ENCODE measurements at places on chromosomes 16 and 17.
A peak's percentile ranks its signal among the peaks of the same experiment; 100 is the strongest.

- DNase-seq = no peak
These were observed 4.1 kb downstream of the SP6 start for GRCh38 chr17:47846716-47847340.

DNA sequence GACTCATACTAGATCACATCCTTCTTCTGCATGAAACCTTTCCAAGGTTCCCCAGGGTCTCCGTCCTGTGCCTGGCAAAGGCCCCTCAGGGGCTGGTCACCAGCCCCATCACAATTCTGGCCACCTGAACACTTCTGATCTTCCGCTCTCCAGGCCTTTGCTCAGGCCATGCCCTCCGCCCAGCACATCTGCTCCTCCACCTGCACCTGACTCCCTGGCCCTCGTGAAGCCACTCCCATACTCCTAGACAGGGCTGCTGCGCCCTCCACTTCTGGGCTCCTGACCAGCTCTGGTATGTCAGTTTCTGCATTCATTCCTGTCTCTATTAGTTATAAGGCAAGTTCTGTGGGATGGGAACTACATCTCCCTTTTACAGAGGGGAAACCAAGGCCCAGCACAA, 1.9 kb upstream of the MYL11 start:
- no peak for DNase-seq

- no peak for DNase-seq
These were observed 277.4 kb upstream of the XYLT1 start for GRCh38 chr16:17748044-17748719.

DNA sequence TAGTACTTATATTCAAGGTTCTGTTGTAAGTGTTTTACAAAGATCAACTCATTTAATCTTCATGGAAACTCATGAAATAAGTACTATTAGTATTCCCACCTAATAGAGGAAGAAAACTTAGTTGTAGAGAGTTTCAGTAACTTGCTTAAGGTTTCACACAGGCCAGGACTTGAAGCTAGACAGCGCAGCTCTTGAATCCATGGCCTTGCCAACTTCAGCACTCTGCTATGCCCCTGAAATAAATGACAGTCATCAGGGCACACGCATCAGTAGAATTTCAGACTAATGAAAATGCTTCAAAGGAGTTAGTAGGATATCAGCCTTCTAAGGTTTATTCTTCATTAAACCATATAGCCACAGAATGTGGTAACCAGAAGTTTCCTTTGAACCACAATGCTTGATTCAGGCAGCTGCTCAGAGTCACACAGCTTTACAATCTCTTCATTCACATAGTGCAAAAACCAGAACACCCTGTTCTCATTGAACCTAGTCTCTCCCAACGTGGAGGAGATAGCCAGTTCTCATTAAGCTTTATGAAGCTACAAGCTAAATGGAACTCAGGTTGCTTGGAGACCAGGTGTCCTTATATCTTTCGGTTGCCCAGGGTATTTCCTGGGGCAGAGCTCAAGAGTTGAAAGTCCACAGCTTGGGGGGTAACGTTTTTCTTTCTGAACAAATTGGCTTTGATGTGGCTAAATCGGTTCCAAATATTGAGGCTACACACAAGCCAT, 39.7 kb downstream of the KCNJ2 start:
- no peak for DNase-seq

DNA sequence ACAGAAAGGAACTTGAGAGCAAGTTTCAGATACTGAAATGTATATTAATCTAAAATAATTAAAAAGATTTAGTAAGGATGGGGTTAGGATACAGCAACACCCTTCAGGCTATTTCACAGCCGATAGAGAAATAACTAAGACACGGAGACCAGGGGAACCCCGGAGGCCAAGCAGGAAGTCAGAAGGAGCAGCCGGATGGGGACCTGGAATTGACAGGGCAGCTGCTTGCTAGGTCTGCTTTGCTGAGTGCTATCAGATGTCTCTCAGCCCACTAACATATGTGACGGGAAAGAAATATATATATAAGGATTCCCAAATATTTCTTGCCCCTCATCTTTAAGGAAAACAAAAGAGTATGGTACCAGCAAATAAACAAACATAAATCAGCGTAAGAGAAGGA, 154.1 kb upstream of the CDH5 start:
- no peak for DNase-seq

GRCh38 chr16:87420026-87421002, 28.2 kb downstream of the MAP1LC3B start:
- no peak for DNase-seq

- DNase-seq = no peak
These were observed 15.6 kb downstream of the TLE7 start for GRCh38 chr16:71426069-71426879.

GRCh38 chr17:8753976-8754440, 4.3 kb downstream of the SPDYE4 start:
- DNase-seq = no peak

DNA sequence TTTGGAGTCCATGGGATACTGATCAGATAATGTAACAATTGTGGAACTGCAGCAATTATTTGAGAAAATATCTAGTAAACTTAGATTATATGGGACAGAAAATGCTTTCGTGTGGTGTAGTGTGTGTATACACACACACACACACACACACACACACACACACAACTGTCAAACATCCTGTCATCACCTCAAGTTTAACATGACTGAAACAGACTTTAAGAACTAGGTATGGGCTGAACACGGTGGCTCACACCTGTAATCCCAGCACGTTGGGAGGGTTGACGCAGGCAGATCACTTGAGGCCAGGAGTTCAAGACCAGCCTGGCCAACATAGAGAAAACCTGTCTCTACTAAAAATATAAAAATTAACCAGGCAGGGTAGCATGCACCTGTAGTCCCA, 544 bp upstream of the EVI2A start:
- DNase-seq = no peak

GRCh38 chr17:41986634-41987033, 20.0 kb downstream of the CNP start:
- DNase-seq = no peak

- no peak for DNase-seq
These were observed 104.9 kb upstream of the TBX2 start for GRCh38 chr17:61294777-61295176.

DNA sequence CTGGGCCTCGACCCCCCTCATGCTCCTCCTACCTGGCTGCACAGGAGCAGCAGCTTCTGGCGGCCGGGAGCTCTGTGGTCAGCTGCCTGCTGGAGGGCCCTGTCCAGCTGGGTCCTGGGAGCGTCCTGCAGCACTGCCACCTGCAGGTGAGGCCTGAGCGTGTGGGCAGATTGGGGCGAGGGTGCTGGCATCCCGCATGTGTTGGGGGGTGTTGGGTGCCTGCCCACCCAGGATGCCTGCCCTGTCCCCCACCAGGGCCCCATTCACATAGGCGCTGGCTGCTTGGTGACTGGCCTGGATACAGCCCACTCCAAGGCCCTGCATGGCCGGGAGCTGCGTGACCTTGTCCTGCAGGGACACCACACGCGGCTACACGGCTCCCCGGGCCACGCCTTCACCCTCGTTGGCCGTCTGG, 16.5 kb downstream of the FCSK start:
- no peak for DNase-seq

- no peak for DNase-seq
These were observed 700 bp downstream of the MFAP4 start for GRCh38 chr17:19386051-19386929.

DNA sequence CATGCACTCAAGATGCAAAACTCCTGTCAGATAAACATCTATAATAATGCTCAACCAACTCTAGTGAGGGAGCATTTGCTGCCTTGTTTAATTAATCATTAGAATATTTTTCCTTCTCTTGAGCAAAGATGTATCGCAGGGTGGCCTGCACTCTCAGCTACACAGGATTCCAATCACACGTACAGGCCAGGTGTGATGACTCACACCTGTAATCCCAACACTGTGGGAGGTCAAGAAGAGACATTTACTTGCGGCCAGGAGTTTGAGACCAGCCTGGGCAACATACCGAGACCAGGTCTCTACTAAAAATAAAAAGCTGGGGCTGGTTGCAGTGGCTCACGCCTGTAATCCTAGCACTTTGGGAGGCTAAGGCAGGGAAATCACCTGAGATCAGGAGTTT, 49.1 kb downstream of the ARHGAP17 start:
- no peak for DNase-seq

DNA sequence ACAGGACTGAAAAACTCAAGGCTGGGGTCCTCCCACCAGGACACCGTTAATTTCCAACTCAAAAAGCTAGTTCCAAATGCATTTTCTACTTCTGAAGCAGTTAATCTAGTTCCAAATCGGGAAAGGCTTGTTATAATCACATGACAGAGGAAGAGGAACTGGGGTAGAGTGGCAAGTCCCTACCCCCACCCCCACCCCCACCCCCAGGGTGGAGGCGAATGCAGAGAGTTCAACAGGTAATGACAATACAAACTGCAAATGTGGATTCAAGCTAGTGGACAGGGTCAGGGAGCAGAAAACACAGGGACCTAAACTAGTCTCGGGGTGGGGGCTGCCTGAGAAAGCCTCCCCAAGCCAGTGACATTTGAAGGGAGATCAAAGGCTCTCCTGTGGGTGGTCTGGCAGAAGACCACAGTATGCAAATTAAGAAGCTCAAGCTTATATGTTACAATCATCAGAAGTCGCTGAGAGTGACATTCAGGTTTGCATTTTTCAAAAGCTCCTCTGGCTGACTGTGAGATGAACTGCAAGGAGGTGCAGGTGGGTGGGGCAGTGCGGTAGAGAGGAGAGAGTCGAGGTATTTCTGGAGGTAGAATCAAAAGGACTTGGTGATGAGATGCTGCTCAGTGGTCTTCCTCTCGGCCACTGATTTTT, 56.4 kb upstream of the SLC25A19 start:
- DNase-seq = no peak

DNA sequence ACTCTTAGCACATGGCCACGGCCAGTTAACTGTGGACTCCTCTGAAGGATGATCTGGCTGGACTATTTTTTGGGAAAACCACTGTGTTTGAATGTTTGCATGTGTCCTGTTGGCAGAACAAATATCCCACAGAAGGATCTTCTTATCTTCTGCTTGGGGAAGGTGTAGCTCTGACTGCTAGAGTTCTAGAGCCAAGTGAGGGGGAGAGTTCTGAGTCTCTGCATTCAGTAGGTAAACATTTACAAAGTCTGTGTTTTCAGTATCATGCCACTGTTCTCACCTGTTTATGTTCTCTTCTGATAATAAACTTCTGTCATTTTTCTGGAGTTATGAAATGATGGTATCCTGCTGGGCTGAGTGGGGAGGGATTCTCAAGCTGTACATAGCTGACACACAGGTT, 241.1 kb downstream of the WWOX start:
- no peak for DNase-seq

DNA sequence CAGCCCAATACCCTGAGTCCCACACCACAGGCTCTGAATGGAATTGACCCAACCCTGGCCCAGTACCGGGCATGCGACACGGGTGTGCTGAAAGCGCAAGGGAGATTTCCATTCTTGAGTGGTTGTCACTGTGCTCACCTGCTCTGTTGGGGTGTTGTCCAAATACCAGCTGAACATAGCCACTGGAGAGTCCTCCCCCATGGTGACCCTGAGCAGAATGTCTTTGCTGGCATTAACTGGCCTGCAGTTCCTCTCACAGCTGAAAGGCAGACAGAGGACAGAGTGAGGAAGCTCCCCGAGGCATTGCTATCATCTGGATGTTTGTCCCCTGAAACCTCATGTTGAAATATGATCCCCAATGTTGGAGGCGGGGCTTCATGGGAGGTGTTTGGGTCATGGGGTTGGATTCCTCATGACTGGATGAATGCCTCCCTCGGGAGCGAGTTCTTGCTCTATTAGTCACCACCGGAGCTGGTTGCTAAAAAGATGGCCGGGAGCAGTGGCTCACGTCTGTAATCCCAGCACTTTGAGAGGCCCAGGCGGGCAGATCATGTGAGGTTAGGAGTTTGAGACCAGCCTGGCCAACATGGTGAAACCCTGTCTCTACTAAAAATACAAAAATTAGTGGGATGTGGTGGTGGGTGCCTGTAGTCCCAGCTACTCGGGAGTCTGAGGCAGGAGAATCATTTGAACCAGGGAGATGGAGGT, 57.3 kb upstream of the BCO1 start:
- no peak for DNase-seq

DNA sequence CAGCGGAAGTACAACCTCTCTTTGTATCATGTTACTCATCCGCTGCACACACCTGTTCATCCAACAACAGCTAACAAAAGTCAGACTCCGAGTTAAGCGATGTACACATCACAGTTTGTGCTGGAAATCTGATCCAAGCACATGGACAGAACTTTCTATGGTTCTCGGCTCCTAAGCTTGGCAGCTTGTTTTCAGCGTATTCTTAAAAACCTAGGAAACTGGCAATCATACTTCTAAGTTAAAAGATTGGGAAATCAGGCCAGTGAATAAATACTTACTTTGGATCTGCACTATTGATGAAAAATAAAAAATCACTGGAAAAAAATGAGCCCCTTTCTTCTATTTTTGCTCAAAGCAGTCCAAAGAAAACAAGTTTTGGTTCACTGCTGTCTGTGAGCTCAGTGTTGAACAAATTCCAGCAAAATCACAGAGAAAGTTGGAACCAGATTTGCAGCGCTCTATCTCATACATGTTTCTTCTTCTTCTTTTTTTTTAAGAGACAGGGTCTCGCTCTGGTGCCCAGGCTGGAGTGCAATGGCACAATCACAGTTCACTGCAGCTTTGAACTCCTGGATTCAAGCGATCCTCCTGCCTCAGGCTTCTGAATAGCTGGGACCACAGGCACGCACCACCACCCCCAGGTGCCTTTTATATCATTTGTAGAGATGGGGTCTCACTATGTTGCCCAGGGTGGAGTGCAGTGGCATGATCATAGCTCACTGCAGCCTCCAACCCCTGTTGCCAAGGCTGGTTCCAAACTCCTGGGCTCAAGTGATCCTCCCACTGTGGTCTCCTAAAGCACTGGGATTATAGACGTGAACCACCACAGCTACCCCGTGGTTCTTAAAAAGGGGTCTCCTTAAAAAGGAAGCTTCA, 71.6 kb upstream of the CREBBP start:
- no peak for DNase-seq

DNA sequence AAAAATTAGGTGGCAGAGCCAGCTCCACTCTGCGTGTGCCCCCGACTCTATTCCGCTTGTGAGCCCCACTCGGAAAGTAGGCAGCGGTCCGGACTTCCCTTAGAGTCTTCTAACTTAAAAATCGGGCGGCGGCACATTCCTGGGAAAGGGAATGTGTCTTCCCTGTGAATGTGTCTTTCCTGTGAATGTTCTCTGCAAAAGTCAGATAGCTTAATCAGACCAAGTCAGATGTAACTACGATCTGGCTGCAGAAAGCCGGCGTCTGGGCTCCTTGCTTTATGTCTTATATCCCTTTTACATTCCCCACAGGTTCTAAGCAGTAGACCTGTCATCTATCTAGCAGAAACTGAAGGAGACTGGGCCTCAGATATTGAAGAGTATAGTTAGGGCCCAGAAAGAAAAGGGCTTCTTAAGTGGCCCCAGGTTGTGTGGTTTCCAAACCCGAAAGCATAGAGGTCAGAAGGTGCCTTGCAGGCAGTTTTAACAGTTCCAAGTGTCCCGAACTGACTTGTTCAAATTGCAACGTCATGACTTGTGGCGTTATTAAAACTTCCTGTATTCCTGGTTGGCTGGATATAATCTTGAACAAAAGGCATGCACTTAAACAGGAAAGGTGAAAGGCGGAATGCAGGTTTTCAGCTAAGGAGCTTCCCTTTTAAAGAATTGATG, 601 bp downstream of the PHKB start:
- DNase-seq = peak; percentile 13

- DNase-seq = no peak
These were observed 28.7 kb downstream of the CACNA1G start for GRCh38 chr17:50589095-50589705.

All from KG1 (cell line).